ENCODE measurements at places on chromosomes 12 and 14.

DNA sequence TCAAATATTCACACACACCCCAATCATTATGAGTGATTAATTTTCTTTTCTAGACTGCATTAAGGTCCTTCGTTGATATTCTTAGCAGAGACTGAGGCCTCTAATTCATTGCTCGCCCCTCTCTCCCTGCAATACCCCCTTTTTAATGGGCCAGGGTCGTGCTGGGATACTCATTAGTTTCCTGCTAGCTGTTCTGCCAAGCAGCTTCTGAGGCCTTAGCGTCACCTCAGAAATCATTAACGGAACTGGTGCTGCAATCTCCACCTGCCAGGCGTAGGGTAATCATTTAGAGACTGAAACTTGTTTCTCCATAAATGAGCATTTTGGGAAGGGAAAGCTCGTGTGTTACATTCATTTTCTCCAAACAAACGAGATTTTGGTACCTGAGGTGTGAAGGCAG is 1054.7 kb downstream of the GALC start:
- no peak for DNase-seq

DNA sequence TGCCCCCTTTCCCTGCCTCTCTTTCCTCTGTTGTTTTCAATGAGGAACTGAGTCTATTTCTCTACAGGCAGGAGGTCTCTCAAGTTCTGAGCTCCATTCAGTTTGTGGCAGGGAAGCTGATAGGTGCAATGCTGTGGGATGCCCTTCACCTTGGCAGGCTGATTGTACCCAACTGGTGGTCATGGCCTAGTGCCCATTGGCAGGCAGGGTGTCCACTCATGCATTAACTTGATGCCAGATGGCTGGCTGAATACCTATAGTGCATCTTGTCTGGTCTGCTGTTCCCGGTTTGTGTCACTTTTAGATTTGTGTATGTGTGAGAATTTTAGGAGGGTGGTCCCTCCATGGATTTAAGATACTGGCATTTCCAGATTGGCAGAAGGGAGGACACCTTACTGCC is 20.0 kb upstream of the ITGA5 start:
- DNase-seq = no peak

- DNase-seq = no peak
Observed at GRCh38 chr14:79967453-79967852, 243.9 kb downstream of the DIO2 start.

- no peak for DNase-seq
Observed at GRCh38 chr14:97977651-97978261, 1180.6 kb downstream of the VRK1 start.

DNA sequence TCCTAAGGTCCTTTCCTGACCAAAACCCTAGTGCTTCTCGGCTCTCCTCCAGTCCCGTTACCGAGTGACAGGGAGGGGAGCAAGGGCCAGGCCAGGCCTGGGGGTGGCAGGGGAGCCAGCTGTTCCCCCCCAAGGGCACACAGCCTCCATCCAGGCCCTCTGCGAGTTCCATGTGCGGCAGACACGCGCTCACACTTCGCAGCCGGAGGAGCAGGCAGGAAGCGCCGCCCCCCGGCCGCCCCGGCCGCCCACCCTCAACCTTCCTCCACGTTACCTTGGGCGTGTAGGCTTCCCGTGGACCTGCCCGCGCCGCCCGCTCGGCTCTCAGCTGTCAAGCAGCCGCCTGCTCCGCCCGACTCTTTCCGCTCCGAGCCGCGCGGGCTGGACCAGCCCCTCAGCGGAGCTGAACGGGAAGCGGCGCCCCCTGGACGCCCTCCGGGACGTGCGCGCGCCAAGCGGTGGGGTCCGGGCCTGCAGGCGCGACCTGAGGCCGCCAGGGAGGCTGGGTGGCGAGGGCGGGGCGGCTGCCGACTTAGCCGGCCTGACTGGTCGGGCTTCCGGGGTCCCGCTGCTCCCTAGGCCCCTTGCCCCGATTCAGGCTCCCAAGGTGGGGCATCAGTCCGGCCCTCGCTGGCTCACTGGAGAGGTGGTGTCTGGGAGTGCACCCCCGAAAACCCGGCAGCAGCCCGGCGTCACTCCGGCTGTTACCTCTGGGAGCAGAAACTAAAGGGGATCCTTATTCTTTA is at the start of gene CRACR2A:
CRACR2A (minus strand) TSS at position 369 of the 746 bp plus-strand sequence. CDS start 56,110 bp downstream, outside the sequence.
- DNase-seq = no peak

GRCh38 chr12:21502164-21502496 is 541 bp downstream of the GOLT1B start:
- DNase-seq = no peak

DNA sequence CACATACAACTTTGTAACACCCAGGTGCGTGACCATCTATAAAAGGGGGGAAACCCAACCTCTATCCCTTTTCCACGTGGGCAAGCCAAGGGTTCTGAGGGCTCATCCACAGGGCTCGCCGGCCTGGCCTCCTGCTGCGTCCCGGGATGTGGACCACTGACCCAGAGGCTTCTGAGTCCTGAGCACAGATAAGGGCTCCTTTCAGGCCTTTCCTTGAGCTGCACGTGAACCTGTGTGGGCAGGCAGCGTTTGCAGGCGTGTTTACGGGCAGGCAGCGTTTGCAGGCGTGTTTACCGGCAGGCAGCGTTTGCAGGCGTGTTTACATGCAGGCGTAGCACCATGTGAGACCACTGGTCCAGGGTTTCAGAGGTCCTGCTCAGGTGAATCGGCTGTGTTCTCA is 3.8 kb downstream of the TCL1A start:
- DNase-seq = no peak

- no peak for DNase-seq
Observed at GRCh38 chr12:78406213-78406612, 458.4 kb upstream of the SYT1 start.

- no peak for DNase-seq
Observed at GRCh38 chr12:116528498-116528897, 30.7 kb upstream of the MAP1LC3B2 start.

DNA sequence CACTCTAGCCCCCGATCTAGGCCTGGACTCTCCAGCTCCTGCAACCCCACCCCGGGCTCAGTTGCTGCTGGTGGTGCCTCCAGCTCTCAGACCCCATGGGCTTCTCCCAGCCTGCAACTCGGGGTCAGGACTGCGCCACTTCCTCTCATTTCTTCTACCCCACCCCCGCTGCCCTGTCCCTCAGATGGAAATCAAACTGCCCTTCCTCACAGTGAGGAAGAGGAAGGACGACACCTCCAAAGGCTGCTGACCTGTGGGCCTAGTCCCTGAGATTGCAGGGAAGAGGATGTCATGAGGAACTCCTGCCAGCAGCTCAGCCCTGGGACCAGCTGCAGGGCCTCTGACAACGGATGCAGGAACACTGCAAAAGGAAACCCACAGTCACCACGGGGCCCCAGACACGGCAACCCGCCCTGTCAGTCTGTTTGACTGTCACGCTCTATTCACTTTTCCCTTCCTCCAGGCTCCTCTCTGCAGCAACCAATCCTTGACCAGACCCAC is 29.3 kb upstream of the PNMA1 start:
- DNase-seq = no peak

DNA sequence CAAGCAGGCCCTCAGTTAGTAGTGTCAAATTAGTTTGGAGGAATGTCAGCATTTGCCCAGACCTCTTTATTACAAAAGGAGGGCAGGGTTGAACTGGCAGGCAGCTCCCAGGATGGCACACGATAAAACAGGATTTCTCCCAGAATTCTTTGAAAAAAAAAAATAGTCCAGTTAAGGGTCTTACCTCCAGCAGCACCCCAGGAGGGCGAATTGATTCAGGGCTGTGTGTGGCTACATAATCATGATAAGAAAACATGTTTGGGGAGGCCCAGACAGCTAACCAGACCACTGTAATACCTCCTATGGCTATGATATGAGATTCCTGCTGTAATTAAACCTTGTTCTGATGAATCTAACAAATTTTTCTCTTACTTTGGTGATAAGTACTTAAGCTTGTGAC is 38.8 kb upstream of the NT5DC3 start:
- no peak for DNase-seq

DNA sequence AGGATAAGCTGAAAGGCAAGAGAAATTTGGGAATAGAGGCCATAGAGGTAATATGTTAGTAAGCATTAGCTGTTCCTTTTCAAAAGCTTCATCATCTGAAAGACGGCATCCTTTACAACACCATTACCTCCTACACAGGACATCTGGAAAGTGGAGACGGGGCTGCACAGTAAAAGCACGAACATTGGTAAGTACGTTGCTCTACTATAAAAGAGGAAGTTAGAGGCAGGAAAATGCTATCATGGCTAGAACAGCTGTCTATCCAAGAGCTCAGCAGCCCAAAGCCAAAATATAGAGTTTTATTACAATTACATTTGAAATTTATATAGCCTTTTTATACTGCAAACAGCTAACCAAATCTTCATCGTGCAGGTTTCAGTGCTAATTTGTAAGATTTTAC is 172.3 kb upstream of the GRIP1 start:
- DNase-seq = no peak

- no peak for DNase-seq
Observed at GRCh38 chr12:2325519-2325918, 272.7 kb downstream of the CACNA1C start.

DNA sequence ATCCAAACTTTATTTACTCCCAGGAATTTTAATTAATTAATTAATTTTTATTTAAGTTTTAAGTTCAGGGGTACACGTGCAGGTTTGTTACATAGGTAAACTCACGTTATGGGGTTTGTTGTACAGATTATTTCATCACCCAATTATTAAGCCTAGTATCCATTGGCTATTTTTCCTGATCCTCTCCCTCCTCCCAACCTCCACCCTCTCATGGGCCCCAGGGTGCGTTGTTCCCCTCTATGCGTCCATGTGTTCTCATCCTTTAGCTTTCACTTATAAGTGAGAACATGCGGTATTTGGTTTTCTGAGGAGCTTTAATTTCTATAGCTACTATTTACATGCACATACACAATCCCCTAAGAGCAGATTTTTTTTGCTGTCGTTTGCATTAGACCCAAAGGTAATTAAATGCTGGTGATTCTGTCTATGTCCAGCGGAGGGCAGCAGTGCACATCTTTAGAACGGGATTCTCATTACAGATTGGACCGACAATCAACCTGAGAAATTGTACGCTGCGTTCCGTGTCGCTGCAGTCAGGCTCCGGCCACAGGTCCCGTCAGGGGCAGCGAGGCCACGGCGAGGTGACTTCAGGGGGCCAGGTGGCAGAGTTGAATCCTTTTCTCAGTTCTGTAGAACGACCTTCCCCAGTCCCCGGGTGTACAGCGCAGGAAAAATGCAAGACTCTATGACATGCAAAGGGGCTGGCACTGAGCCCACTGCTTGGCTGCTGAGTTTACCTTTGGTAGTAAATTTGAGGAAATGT is 11.6 kb downstream of the TMEM30B start:
- peak; percentile 58 for DNase-seq

DNA sequence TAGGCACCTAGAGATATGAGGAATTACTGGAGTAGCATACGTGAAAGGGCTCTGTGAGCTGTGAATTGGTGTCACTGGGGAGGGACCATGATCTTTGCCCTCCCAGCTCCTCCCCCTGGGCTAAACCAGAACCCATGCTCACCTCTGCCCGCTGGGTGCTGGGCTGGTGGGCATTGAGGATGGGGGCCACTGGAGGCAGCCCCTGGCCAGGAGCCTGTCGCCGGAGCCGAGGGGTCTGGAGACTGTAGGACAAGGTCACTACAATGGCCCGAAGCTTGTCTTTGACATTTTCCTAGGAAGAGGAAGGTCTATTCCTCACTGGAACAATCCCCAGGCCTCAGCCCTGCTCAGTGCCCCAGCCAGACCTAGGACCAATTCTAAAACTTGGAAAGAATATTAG is 11.6 kb downstream of the ITGA7 start:
- no peak for DNase-seq

DNA sequence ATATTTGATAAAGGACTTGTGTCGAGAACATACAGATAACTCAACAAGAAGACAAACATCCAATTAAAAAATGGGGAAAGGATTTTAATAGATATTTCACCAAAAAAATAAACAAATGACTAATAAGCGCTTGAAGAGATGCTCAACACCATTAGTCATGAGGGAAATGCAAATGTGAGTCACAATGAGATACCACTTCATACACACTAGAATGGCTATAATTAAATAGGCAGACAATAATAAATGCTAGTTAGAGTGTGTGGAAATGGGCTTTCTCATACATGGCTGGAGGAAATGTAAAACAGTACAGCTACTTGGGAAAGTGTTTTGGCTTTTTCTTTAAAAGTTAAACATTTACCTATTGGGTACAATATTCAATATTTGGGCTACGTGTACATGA is 34.8 kb downstream of the DLK1 start:
- DNase-seq = peak; percentile 42

- DNase-seq = no peak
Observed at GRCh38 chr14:68501614-68502052, 291.2 kb downstream of the ZFP36L1 start.

GRCh38 chr14:104136472-104137296 is 1.7 kb upstream of the KIF26A start:
- no peak for DNase-seq

GRCh38 chr12:13602172-13602571 is 379.2 kb downstream of the GRIN2B start:
- DNase-seq = no peak

- DNase-seq = no peak
Observed at GRCh38 chr12:9588749-9589148, 19.0 kb downstream of the KLRB1 start.

- no peak for DNase-seq
Observed at GRCh38 chr14:37480446-37481290, 114.4 kb downstream of the FOXA1 start.

DNA sequence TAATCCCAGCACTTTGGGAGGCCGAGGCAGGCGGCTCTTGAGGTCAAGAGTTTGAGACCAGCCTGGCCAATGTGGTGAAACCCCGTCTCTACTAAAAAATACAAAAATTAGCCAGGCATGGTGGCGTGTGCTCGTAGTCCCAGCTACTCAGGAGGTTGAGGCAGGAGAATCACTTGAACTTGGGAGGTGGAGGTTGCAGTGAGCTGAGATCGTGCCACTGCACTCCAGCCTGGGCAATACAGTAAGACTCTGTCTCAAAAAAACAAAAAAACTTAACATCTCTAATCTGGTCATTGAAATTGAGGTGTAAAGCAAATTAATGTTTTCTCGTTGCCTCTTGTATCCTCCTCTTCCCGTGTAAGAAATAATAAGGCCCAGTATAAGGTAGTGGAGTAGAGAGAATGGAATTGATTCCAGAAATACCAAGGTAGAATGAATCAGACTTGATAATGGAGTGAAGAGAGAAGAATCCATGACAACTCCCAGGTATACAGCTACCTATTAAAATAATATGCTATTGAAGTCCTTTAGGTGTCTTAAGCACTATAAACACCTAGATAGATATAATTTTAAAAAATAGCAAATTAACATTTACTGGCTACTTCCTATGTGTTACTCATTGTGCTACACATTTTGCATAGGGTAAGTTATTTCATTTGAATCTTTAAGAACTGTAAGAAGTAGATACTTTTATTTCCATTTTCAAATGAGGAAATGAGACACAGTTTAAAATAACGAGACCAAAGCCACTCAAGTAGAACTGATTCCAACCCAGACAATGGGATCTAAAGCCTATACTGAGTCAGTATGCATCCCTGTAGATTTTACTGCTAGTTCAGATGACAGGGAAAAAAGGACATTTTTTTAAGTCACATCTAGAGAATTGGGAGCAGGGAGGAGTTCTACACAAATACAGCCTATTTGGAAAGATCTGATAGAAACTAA is 23.2 kb downstream of the RAP1B start:
- no peak for DNase-seq

GRCh38 chr14:64234877-64235651 is 59.1 kb downstream of the ESR2 start:
- DNase-seq = no peak

GRCh38 chr12:124910561-124911478 is 3.6 kb downstream of the UBC start:
- no peak for DNase-seq

Data from amniotic stem cell (primary cell).